ENCODE measurements at places on chromosomes 1 and 21. TPM values are rescaled to one million over a fixed set of nuclear protein-coding genes. Genes with fewer than 3 reads are reported as not detected.

Gene GBP4
- 69.7 TPM for total RNA-seq

Gene GIPC2
- 0.23 TPM for total RNA-seq

Gene SLC35F3
- 16.8 TPM for total RNA-seq

Gene DCST2
- 0.09 TPM for total RNA-seq

Gene RGS8
- total RNA-seq = not detected

Gene RCAN3
- 30.6 TPM for total RNA-seq

Gene PIK3C2B
- 26.0 TPM for total RNA-seq

Gene LRRC3
- total RNA-seq = 3.9 TPM

Gene IRF6
- 1.3 TPM for total RNA-seq

Gene ELAVL4
- not detected for total RNA-seq

Gene RAB4A
- total RNA-seq = 26.5 TPM

Gene CSF1
- 143 TPM for total RNA-seq

Gene CAP1
- total RNA-seq = 647 TPM

Gene KCNN3
- not detected for total RNA-seq

Gene LCE2C
- not detected for total RNA-seq

Gene CFHR5
- total RNA-seq = not detected

Data from activated CD8-positive, alpha-beta memory T cell treated with anti-CD3 and anti-CD28 coated beads, Interleukin-2, amount 10 ng/mL, durations not matched to agents 7 days and 5 days (primary cell).